DMS 273 treated with DMSO at 0.1 percent for 48 hours (cell line): ENCODE measurements at places on chromosomes 2 and 18.

- no peak for DNase-seq
These were observed 24.1 kb downstream of the GLS start for GRCh38 chr2:190904640-190905261.

DNA sequence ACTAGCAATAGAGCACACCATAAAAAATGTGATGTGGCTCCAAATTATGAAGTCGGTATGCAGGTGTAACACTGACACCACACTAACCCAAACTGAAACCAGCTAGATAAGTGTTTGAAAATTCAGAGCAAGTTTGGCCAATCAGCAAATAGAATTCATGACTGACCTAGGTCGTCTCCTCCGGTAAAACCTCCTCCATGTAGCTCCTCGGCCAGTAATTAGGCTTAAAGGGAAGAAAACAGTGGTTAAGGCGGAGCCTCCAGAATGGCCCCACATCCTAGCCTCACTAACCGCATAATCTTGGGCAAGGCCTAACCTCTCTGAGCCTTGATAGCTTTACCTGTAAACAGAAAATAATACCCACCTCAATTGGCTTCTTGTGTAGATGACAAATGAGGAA lies 30.1 kb downstream of the C1D start:
- DNase-seq = no peak

- no peak for DNase-seq
These were observed 138.6 kb upstream of the ZC3H15 start for GRCh38 chr2:186347472-186347871.

DNA sequence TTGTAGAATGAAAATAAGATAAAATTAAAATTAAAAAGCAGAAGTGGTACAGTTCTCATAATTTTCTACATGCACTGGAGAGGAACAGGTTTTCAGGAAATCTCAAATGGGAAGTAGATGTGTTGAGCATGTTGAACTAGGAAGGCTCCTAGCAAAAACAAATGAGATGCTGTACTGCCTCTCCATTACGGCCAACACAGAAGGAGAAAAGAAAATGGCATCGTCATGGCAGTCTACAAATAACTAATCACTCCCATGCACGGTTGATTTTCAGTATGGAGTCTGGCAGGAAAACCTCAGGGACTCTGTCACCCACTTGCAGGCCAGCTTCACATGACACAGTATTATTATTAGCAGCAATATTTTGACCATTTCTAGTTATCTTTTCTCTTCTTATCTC lies 278.7 kb downstream of the NRXN1 start:
- peak; percentile 33 for DNase-seq

DNA sequence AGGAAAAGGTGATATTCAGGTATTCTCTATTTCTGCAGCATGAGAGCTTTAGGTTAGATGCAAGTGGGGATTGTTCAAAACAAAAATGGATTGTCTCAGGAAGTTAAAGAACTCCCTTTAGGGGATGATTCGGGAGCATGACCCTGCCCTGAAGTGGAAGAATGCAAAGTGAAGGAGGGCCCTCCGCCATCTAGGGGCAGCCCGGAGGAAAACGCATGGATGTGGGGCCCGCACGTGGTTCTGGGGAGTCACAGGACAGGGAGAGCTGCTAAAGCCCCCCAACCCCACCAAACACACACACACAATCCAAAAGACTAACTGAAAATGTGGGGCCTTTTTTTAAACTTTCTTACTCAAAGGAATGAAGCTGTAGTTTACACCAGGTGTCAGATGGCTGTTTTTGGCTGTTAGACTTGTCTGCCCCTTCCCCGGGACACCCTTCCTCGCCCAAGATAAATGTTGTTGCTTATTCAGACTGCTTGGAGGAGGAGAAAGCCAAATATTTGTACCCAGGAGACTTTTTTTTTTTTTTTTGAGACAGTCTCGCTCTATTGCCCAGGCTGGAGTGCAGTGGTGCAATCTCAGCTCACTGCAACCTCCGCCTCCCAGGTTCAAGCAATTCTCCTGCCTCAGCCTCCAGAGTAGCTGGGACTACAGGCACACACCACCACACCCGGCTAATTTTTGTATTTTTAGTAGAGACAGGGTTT lies 78.8 kb downstream of the HNRNPLL start:
- DNase-seq = no peak

GRCh38 chr18:12597760-12598159 lies 60.1 kb downstream of the SPIRE1 start:
- DNase-seq = no peak

- no peak for DNase-seq
These were observed 45.7 kb upstream of the MYCN start for GRCh38 chr2:15894481-15895144.

- DNase-seq = no peak
These were observed 122.7 kb downstream of the VWC2L start for GRCh38 chr2:214533541-214533940.

DNA sequence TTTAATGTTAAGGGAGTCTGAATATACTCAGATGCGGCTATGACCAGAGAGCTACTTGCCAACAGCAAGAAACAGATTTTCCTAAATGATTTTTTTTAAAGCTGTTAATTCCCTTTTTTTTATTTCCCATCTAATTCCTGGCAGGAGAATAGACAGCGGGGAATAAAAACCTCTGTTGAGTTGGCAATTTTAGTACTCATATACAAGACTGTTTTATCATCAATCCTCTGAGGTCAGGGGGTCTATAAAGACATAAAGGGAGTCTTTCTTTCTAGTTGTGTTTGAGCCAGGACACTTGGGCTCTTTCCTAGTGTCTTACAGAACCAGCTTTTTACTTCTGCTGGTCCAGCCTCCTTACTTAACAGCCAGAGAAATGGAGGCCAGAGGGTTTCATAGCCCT lies 29.4 kb downstream of the MAIP1 start:
- DNase-seq = no peak

- no peak for DNase-seq
These were observed 74.3 kb downstream of the NPAS2 start for GRCh38 chr2:100894105-100894795.

- DNase-seq = no peak
These were observed 387.9 kb upstream of the MYT1L start for GRCh38 chr2:2719015-2719414.

- DNase-seq = no peak
These were observed 12.4 kb upstream of the ZFP36L2 start for GRCh38 chr2:43238813-43239212.

DNA sequence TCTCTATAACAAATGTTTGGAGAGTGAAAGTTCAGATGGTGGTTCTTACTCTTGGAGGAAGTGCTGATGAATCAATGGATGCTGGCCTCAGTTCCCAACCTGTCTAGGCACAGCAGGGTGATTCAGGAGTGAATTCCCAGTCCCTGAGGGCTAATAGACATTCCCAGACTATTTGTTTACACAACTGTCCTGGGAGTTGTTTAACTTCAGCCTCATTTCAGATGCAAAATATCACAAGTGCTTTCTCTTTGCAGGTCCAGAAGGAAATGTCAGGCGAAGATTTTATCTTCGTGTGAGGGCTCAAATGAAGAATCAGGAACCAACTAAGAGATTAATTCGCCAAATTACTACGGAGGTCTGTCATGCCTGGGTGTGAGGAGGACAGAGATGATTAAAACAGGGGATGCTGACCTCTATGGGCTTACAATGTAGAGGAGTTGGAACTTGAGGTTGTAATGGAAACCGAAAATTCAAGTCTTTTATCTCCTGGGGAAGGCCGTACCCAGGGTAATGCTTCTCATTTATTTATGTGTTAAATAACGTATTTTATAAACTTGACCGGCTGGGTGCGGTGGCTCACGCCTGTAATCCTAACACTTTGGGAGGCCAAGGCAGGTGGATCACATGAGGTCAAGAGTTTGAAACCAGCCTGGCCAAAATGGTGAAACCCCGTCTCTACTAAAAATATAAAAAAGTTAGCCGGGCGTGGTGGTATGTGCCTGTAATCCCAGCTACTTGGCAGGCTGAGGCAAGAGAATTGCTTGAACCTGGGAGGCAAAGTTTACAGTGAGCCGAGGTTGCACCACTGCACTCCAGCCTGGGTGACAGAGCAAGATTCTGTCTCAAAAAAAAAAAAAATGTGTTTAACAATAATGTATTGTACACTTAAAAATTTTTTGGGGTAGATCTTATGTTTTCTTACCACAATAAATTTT lies 38.7 kb upstream of the SLC1A4 start:
- no peak for DNase-seq

GRCh38 chr2:185063761-185064160 lies 465.4 kb downstream of the ZNF804A start:
- DNase-seq = no peak

DNA sequence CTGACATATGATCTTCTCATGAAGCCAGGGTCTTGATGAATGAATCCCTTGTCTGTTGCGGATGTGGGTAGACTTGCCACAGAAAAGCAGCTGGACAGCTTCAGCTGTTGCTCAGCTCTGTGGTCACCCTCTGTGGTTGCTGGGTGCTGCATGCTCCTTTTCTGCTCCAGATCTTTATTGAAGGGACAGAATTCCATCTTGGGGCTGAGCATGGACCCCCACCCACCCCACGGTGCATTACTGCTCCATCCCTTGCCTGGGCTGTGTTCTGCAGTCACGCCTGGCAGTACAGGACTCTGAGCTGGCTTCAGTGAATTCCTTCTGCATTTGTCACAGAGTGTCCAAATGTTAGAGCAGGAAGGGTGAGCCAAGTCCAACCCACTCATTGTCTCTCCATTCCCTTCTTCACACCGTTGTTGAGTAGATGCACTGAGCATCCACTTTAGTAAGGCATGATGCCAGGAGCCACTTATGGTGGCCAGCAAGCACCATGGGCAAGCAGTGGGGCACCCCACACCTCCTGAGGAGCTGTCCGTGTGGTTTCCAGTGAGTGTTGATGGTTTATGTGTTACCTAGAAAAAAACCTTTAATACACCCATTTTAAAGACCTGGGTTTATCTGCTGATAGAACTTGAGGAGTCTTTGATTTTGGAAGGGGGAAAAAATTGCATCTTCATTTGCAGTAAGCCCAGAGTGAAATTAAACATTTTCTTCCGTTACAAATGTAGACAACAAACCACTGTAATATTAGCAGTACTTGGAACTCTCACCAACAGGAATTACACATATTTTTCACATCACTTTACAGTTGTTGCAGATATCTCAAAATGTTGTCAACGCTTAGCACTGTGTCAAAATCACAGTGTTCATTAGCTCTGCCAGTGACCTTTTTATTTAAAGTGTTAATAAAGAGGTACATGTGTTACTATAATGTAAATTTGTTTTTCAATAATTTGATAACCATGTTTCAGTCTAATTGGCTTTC lies 14.7 kb upstream of the ITGB6 start:
- no peak for DNase-seq

GRCh38 chr2:176181551-176181950 lies 6.9 kb upstream of the HOXD1 start:
- DNase-seq = no peak

- no peak for DNase-seq
These were observed 37.8 kb downstream of the FIGN start for GRCh38 chr2:163697846-163698637.

GRCh38 chr2:156401861-156402260 lies 34.3 kb upstream of the GPD2 start:
- no peak for DNase-seq

GRCh38 chr2:121694398-121695170 lies 42.1 kb downstream of the NIFK start:
- no peak for DNase-seq

- no peak for DNase-seq
These were observed 467.7 kb upstream of the SALL3 start for GRCh38 chr18:78511666-78512601.

GRCh38 chr18:22045221-22045918 lies 124.0 kb upstream of the GATA6 start:
- DNase-seq = no peak

GRCh38 chr2:64609942-64610281 lies 43.8 kb downstream of the SERTAD2 start:
- DNase-seq = no peak

GRCh38 chr2:99571533-99571932 lies 81.7 kb upstream of the REV1 start:
- peak; percentile 93 for DNase-seq

DNA sequence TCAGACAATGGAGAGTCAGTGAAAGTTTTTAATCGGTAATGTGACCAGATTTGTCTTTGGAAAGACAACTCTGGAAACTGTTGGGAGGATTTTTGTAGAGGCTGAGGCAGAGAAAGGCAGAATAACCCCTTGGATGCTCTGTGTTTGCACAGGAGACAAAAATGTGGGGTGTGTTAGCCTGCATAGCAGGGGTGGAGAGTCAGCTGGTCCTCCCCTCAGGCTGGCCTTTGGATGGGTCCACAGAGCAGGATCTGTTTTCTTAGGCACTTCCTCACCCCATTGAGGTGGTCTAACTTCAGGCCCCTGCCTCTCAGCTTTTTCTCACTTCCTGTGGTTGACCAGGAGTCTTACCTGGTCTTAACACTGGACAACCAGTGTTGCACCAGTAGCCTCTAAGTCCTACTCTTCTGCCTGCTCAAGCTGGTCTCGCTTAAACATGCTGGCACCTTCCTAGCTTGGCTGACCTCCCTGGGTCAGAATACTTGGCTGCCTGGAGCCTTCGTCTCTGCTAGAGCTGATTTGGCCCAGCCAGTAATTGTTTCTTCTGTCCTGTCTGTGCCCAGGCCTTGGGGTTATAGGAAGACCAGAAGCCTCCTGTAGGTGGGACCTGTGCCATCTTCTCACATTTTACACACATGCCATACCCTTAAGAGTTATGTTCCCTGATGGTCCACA lies 259.8 kb upstream of the RASGRP3 start:
- DNase-seq = no peak

- no peak for DNase-seq
These were observed 987.2 kb upstream of the CELF4 start for GRCh38 chr18:38552732-38553321.

GRCh38 chr18:6728809-6729246 lies 688 bp upstream of the ARHGAP28 start:
- no peak for DNase-seq

DNA sequence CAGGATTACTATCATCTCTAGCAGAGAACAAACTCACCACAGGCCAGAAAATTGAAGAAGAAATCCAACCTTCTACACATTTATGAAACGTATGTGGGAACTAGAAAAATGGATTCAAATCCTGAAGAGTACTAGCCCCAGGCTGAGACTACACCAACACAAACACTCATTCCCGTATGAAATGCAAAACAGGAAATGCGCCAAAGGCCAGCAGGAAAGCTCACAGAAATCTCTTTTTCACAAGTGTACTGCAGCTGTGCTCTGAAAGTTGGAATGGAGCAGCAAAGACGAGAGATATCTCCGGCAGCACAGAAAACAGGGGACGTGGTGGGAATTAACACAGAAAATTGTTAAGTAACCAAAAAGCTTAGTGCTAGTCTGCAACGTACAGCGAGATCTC lies 913.5 kb downstream of the TDRD15 start:
- DNase-seq = no peak
